Activated CD4-positive, CD25-positive, alpha-beta regulatory T cell treated with anti-CD3 and anti-CD28 coated beads, Interleukin-2, amount 50 U/mL, for 72 hours (primary cell): ENCODE measurements at places on chromosomes 2 and 18.
A peak's percentile ranks its signal among the peaks of the same experiment; 100 is the strongest.

- DNase-seq, result no peak
Measured at GRCh38 chr2:237558961-237559641, 7.3 kb upstream of the PRLH start.

GRCh38 chr18:23316988-23317387 lies 136.1 kb upstream of the RIOK3 start:
- no peak for DNase-seq

DNA sequence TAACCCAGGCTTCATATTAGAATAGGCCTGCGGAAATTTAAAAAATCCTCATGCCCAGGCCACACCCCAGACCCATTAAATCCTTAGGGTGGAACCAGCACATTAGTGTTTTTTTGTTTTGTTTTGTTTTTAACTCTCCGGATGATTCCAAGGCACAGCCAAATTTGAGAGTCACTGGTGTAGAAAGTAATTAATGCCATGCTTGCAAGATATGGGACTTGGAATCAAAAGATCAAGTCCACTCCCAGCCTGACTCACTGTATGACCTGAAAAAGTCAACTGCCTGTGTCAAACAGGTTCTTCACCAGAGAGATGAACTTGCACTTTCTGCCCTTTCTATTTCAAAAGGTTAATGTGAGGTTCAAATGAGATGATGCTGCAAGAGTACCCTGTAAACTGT lies 310.3 kb upstream of the LYPD1 start:
- DNase-seq, result no peak

DNA sequence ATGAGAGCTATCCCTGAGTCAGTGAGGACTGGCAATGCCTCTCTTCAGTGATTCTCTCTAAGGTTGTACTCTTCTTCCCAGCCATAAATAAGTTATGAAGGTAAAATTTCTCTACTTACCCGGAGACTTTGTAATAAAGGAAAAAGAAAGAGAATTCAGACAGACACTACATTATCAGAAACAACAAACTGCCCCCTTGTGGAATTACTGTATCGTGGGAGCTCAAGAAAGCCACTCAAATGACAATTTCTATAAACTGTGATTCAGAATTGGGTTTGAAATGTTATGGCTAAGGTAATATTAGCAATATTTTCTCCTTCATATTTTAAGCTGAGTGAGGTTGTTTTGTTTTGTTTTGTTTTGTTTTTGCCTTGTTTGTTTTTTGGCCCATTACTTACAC lies 155.8 kb upstream of the TANK start:
- DNase-seq, result no peak

DNA sequence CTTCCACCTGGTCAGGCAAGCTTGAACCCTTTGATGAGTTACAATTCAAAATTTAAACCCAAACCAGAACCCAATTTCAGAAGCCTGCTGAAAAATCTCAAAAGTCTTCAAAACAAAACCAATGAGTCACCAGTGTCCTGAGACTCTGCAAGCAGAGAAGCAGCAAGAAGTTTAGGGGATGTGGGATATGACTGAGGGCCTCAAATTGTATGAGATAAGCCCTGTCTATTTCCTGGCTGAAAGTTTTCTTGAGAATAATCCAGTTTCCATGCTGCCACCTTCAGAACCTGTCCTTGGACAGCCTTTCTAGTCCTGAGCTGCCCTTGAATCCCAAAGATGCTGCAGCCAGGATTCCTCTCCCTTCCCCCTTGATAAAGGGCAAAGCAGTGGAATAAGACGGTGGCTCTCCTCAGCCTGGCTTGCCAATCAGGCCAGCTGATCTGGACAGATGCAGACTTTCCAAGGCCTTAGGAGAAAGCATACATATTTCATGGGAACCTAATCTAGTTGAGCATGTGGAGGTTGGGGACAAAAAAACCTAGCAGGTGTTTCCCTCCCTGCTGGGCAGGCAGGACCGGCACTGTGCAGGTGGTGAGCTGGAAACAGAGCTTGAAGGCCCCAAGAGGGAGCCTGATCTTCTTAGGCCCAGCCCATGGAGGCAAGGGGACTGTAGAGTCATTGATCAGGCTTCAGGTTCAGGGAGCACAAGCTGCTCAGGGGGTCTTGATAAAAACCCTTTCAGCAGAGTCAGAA lies 278.0 kb upstream of the MGAT5 start:
- no peak for DNase-seq

DNA sequence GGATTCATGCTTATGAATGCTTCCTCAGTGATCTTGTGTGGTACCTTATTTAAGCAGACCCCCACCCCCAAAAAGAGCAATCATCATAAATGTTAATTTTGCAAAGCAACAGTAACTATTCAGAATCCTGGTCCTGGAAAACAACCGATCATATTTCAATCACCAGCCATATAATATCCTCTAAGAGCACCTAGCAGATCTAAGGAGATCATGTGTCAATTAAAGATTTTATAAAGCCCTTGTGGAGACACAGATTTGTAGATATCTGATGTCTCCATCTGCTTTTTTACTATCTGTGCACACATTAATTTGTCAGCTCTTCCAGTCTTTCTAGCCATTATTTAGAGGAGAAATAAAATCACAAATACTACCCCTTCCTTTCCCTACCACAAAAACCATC lies 423.7 kb downstream of the TGIF1 start:
- no peak for DNase-seq

DNA sequence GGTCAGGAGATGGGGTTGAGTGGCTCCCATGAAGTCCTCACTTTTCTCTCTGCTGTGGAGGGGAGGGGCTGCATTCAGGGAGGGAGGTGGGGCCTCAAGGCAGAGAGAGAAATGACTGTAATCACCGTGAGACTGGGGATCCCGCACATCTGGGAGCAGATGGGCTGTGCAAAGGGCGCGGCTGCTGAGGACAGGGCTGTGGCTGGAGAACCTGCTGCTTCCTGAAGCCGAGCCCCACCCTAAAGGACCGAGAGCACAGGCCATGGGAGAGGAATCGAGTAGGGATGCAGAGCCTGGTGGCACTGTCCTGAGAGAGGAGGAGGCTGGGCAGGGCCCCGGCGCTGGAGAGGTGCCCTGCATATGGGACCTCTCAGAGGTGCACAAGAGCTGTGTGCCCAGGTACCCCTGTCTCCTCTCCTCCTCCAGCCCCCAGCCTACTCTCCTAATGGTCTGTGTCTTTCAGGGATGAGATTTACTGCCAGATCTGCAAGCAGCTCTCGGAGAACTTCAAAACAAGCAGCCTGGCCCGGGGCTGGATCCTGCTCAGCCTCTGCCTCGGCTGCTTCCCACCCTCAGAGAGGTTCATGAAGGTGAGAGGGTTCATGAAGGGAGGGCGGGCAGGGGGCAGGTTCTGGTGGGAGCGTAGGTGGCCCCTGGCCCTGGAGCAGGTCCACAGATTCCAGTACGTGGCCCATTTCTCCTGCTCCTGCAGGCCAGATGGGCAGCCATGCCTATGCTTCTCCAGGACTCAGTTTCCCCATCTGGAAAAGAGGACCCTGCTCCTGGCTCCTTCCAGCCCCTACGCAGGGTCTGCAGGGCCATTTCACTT lies 25.9 kb upstream of the GPR17 start:
- no peak for DNase-seq

DNA sequence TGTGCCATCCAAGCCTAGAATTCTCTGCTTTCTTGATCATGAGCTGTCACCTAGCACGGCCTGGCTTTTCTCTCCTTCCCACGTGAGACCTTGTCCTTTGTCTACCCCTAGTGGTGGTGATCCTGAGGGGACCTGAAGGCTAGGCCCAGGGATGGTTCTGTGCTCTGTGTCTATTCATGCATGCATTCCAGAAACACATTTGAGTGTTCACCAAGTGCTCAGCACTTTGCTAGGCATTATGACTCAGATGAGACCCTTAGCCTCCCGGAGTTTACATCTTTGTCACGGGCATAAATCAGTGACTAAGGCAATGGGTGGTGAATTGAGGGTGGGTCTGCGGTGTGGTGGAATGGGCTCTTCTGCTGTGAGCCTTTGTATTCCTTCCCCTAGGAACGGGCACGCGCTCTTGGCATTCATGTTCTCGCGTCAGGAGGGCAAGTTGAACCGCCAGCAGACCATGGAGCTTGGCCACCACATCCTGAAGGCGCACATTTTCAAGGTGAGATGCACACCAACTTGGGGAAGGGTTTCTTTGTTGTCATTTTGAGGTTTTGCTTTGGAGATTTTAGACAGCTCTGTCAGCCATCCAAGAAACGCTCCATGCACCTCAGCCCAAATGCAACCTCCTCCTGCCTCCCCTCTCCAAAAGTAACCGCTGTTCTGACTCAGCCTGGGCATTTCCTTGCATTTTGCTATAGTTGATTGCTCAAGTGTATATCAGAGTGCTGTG lies 100.9 kb downstream of the WDSUB1 start:
- no peak for DNase-seq

DNA sequence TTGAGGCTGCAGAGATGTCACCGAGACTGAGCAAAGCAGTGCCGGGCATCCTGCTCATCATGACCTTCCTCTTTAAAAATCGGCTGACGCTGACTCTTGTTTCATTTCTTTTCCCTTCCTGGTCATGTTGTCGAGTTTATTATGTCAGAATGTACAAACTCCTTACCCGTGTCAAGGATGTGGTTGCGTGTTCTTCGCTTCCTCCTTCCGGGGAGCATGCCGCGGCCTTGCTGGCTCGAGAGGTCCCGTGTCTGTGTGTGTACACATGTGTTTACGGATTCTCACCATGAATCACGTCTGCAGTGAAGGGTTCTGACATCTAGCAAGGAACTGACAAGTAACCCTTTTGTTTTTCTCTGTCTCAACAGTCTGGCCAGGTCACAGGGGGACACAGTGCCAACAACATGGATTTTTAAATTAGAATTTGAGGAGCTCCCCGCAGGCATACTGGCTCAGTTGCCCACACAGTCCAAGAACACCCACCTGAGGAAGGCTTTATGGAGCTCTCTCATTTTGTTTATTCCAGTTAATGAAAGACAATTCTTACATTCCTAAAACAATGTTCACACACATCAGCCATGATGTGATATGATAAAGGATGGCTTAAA lies 60.2 kb downstream of the MYT1L start:
- no peak for DNase-seq

DNA sequence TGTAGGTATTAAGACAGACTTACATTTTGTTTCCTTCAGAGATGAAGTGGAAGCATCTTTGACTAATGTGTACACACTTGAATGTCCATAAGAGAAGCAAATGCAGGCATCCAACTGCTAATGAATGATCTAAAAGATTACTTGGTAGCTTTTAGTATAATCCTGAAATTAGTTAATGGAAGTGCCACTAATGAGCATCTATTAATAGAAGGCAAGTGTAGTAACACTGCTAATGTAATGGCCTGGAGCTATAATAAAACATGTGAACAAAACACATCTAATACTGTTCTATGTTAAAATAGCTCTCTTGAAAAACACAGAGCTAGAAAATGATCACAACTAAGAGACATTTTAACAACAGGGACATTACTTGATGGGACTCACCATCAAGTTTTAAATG lies 225.3 kb downstream of the SLC8A1 start:
- DNase-seq, result no peak

GRCh38 chr18:36104749-36105148 lies 24.4 kb downstream of the SLC39A6 start:
- DNase-seq, result no peak

GRCh38 chr2:38540580-38541286 lies 62.0 kb downstream of the HNRNPLL start:
- no peak for DNase-seq

DNA sequence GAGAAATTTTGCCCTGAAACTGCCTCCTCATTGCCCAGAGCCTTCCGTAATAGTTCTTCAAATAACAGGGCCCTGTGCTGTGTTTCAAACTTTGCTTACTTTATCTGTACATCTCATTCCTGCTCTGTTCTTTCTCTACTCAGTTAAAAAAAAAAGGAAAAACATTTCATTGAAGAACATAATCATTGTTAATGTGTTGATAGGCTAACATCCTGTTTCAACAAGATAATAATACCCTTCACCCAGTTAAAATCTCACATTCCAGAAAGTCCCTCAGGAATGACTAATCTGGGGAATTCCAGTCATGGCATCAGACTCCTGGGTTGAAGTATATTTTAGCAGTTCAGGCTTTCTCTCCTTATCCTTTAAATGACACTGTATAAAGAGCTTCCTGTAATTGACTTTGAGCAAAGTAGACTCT lies 45.6 kb upstream of the ITGAV start:
- no peak for DNase-seq

GRCh38 chr2:226267516-226268289 lies 531.9 kb downstream of the IRS1 start:
- DNase-seq, result no peak

- DNase-seq, result peak; percentile 31
Measured at GRCh38 chr18:72652990-72653593, 109.0 kb upstream of the CBLN2 start.

DNA sequence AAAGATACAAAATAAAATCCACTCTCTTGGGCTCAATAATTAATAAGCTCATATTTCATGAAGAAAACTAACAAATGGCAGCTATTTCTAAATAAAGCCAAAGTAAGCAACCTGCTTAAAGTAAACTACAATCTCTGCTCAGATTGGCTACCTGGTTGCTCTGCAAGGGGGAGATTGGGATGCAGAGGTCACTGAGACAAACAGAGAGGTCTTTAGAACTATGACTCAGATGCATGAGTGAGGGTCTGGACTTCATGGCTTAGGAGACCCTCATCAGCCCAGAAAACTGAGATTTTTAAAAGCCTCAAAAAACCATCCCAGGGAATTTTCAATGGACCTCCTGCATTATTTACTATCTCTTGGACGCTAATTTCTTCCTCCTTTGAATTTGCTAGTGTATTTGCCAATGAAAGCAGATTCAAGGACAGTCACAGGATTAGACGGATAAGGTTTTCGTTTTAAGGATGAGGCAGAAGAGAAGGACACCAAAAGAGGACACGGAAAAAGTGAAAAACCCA lies 17.4 kb downstream of the CYTIP start:
- DNase-seq, result no peak

- DNase-seq, result no peak
Measured at GRCh38 chr18:27130065-27130630, 55.0 kb downstream of the CHST9 start.

GRCh38 chr2:180324182-180324581 lies 317.1 kb upstream of the CWC22 start:
- no peak for DNase-seq

DNA sequence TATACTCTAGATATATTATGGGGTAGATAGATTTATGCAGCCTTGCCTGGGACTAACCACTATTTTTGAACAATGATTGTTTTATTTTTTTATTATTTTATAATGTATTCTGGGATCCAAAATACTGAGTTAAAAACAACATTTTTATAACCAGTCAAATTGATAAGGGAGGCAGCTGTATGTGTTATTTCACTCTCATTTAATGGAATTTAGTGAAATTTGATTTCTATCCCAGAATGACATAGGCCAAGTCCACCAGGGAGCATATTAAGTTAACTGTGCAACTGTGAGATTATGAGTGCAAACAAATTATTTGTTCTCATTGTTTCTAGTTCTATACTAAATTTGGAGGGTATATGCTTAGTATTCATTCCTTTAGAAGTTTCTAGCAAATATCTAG lies 553.6 kb upstream of the NRP2 start:
- no peak for DNase-seq

DNA sequence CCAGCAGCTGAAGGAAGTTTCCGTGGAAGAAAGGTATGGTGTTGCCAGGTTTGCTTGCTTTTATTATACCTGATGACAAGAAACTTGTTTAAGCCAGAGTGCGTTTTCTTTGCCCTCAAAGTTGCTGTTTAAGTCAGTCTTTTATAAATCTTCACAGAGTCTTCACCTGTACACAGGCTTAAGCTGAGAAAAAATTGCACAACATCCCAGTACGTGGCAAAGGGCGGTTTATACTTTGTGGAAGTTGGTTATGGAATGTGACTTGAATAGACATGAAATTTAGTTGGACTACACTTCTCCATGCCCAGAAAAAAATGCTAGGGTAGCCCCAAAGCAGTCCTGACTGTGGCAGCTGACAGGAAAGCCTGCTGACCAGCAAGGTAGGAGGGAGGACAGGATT lies 121.5 kb downstream of the RTN4 start:
- no peak for DNase-seq
